ENCODE measurements at places on chromosomes 4 and X. TPM values are rescaled to one million over a fixed set of nuclear protein-coding genes. Genes with fewer than 3 reads are reported as not detected.

CXCL1 gene
- total RNA-seq: 131 TPM

DMP1 gene
- total RNA-seq: not detected

GPR143 gene
- 0.08 TPM for total RNA-seq

JADE3 gene
- 4.9 TPM for total RNA-seq

ABLIM2 gene
- 0.11 TPM for total RNA-seq

RHOXF1 gene
- total RNA-seq: not detected

ADH1B gene
- total RNA-seq: not detected

PLXNA3 gene
- total RNA-seq: 10.8 TPM

GPR34 gene
- not detected for total RNA-seq

SRPX2 gene
- total RNA-seq: 4.1 TPM

TDO2 gene
- not detected for total RNA-seq

LPAR4 gene
- total RNA-seq: not detected

PPARGC1A gene
- not detected for total RNA-seq

PABPC5 gene
- total RNA-seq: not detected

NAT8L gene
- not detected for total RNA-seq

MAGEH1 gene
- 6.0 TPM for total RNA-seq

CFAP47 gene
- total RNA-seq: not detected

SMIM31 gene
- not detected for total RNA-seq

C4orf51 gene
- total RNA-seq: not detected

FGFBP2 gene
- total RNA-seq: not detected

SSX3 gene
- total RNA-seq: not detected

WAS gene
- total RNA-seq: 0.16 TPM

MAGED2 gene
- total RNA-seq: 111 TPM

NLGN4X gene
- total RNA-seq: not detected

NPFFR2 gene
- not detected for total RNA-seq
